NCI-H774 (cell line): ENCODE measurements at places on chromosomes 5 and 9.
A peak's percentile ranks its signal among the peaks of the same experiment; 100 is the strongest.

- DNase-seq = peak; percentile 1
These were observed 248.6 kb upstream of the KLF4 start for GRCh38 chr9:107737987-107738743.

DNA sequence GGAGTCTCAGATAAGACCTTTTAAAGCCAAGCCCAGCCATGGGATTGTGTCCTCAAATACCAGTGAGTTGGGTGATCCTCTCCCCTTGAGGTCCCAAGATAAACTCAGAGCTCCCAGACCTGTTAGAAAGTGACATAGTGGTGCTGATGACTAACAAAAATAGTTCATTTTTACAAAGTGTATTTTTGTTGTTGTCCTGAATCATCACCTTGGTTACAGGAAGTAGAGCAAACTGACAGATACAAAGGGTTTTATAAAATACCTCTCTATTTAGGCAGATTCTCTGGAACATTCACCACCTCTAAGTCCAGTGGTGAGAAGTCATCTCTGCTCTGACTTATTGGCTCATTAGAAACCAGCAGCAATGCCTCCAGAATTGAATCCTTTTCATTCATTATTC, 259.3 kb downstream of the CEMIP2 start:
- no peak for DNase-seq

DNA sequence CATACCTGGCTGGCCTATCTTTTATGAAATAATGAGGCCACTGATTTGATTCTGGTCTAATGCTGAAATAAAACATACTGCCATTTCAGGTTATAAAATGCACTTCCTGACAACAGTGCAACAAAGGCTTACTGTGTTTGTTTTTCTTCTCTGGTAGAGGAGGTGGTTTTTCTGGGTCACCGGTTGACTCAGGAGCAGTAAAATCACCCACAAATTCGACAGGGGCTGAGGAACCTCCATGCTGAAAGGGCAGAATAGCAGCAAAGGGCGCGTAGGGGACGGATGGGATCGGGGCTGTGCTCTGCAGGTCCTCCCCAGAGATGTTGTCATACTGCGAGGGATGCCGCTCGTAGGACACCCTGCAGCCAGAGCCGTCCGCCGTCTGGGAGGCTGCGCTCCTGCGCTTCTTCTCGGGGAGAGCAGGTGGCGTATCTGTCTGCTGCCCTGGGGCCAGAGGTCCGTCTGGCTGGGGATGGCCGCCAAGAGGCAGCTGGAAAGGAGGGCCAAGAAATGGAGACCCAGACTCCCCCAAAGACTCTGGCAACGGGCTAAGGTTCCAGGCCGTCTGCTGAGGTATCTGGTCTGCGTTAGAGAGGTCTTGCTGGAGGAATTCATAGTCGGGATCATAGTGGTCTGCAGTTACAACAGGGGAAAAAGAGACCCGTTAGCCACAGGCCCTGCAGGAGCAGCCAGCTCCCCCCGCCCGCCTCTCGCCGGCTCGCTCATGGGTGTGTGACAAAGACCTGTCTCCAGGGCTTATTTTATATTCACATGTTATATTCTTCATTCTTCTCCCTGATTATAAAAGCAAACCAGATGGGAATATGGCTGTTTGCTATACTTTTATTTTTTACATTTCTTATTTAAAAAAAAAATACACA, 80.7 kb downstream of the PRRT1B start:
- no peak for DNase-seq

DNA sequence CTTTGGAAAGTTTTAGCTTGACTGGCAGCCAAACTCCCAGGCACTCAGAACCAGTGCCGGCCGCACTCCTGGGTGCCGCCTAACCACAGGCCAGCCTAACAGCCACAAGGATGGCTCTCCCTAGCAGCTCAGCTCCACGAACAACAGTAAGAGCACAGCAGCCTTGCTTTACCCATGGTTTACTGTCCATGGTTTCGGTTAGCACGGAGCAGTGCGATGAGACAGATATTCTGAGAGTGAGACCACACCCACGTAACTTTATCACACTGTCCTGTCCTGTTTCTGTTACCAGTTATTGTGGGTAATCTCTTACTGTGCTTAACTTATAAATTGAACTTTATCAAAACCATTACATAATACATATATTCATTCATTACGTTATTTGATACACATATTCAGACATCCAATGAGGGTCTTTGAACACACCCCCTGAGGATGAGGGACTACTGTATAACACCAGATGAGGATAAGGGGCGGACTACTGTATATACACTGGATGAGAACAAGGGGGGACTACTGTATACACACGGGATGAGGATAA, 12.4 kb downstream of the CLPTM1L start:
- no peak for DNase-seq

DNA sequence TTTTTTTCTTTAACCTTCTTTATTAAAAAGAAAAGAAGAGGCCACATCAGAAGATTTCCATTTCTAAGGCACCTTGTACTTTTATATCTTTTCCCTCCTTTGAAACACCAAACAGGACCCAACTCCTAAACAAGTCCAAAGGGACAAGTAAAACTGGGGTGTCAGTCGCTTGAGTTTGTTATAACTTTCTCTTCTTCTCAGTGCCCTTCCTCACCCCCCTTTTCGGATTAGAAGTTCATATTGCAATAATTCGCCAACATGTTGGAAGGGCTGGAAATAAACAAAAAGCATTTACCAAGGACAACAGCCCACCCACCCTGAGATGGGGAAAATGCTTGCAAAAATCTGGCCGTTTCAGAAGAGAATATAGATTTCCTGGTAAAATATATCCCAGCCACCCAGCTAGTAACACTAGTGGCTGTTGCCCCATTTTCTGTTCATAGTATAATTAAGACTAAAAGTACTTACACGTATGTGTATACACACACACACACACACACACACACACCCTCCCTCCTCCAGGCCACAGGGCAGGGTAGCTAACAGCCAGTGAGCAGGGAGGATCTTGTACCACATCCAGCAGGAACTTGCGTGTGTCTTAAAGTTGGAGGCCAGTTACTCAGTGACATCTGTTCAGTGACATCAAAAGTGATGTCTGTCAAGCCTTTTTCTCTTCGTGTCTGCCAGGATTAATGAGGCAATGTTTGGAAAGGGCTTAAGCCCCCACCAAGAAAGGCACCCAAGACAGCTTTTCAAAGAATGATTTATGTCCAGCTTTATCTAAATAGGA, 149.1 kb upstream of the KLF4 start:
- peak; percentile 10 for DNase-seq

- DNase-seq = no peak
These were observed 5.1 kb downstream of the CAMK4 start for GRCh38 chr5:111229221-111229835.

GRCh38 chr9:74096420-74096819, 400.7 kb upstream of the RORB start:
- no peak for DNase-seq

GRCh38 chr5:107365320-107366109, 305.2 kb downstream of the EFNA5 start:
- no peak for DNase-seq

GRCh38 chr5:71939452-71940230, 167.6 kb upstream of the MAP1B start:
- DNase-seq = peak; percentile 21

GRCh38 chr5:84260140-84260539, 124.5 kb downstream of the EDIL3 start:
- no peak for DNase-seq

DNA sequence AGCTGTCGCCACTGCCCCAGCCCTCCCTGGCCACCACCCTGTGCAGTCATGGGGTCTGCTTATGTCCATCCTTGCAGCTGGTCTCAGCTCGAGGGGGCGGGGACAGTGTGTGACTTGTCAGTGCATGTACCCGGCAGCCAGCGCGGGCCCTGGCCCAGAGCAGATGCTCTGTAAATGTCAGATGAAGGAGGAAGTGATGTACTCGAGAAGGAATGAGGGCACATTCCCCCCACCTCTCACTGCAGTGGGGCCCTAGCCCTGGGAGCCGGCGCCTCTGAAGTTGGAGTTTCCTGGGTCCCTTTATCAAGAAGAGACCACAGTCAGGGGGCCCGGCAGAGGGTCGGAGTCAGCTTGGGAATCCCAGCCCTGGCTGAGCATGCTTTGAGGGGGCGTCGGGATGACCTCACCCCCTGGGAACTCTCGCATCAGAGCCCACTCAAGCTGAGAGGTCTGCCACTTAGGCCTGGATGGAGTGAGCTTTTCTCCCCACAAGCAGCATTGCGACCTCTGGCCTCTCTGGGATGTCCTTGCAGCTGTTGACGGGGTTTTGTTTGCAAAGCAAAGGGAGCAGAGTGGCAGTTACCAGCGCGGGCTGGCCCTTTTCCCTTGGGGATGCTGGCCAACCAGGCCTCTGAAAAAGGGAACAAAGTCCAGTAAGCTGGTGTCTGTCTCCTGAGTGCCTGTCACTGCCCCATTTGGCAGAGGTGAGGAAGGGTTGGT, 19.0 kb downstream of the NEURL1B start:
- no peak for DNase-seq

DNA sequence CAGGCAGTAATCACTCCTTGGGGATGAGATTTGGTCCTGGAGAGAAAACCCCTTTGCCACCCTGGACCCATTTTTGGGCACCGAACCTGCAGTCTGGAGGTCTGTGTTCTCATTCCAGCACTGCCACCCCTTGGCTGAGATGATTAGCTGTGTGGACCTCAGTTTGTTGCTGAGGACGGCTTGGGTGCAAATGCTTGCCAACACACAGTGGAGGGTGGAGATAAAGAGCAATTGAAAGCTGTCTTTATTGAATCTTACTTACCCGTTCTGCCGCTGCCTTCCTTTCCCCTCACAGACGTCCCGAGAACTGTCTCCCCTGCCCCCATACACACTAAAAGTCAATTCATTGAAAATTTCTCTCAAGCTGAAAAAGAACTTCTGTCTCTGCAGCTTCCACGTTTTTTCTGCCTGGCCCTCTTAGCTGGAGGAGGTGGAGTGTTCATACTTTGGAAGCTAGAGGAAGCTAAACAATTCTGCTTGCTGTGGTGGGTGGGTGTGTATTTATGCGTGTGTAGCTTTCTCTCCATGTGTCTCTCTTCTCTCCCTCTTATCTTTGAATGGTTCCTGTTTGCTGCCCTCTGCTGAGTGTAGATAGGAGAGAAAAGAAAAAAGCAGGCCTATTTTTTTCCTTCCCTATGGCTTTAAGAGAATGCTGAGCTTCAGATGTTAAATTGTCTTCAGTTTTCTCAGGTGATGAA, 6.6 kb downstream of the GALNT10 start:
- DNase-seq = no peak

- no peak for DNase-seq
These were observed 32.0 kb downstream of the ZCCHC7 start for GRCh38 chr9:37152365-37152764.

DNA sequence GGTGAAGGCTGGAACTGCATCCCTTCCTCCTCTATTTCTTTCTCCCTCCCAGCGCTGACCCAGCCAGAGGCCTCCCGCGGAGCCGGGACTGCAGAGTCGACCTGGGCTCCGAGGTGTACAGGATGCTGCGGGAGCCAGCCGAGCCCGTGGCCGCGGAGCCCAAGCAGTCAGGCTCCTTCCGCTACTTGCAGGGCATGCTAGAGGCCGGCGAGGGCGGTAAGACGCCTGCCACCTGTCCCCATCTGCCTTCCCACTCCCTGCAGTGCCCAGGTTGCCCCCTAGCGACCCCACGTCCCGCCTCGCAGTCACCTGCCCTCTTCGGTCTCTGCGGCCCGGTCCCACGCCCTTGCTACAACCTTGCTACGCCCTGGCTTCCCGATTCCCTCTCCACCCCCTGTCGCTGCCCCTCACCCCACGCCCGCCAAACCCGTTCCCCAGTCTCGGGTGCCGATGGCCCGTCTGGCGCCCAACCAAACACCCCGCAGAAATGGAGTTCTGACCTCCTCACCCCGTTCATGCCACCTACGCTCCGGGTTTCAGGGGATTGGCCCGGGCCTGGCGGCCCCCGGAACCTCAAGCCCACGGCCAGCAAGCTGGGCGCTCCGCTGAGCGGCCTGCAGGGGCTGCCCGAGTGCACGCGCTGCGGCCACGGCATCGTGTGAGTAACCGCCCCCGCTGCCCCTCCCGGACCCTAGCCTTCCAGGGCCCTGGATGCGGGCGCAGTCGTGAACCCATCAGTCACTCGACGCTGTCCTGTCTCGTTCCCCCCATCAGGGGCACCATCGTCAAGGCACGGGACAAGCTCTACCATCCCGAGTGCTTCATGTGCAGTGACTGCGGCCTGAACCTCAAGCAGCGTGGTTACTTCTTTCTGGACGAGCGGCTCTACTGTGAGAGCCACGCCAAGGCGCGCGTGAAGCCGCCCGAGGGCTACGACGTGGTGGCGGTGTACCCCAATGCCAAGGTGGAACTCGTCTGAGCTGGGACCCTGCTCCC, 14.1 kb downstream of the PDLIM4 start:
- DNase-seq = no peak

DNA sequence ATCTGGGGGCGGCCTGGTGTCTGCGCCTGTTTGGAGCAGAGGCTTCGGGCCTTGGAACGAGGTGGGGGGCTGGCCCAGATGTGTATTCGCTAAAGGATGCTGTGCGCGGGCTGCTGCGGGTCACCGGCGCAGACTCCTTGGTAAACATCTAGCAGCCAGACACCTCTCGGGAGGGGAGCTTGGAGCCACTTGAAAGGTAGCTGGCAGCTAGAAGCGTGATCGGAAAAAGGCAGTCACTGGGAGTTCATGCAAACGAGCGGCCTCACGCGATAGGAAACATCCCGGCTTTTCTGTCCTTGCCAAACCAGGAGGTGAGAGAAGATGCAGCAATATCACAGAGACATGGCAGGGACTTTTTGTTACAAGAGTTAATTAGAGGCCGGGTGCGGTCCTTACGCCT, 8.1 kb downstream of the LAMC3 start:
- no peak for DNase-seq

DNA sequence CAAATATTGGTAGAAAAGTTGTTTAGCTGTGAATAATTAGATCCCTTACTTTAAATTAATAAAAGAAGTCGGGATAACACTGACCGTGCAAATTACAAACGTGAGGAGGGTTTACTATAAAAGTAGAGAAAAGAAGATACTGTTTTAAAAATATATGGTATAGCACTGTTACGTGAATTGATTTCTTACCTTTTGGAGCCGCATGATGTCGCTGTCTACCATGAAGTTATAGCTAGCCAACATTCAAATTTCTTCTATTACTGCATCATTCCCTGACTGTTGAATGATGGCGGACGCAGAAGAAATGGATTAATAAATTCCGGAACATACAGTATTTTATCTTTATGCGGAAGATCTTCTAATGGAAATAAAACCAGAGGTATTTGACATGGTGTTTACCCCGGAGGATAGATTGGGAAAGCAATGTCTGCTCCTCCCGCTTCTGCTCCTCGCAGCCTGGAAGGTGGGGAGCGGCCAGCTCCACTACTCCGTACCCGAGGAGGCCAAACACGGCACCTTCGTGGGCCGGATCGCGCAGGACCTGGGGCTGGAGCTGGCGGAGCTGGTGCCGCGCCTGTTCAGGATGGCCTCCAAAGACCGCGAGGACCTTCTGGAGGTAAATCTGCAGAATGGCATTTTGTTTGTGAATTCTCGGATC, at the start of gene PCDHA6:
Gene PCDHA6 (plus strand): TSS at position 257 of the 658 bp plus-strand sequence. CDS start 132 bp downstream, at position 389.
- DNase-seq = no peak
